AG08395 (cell line): ENCODE measurements at places on chromosomes 5 and 9.
A peak's percentile ranks its signal among the peaks of the same experiment; 100 is the strongest.

DNA sequence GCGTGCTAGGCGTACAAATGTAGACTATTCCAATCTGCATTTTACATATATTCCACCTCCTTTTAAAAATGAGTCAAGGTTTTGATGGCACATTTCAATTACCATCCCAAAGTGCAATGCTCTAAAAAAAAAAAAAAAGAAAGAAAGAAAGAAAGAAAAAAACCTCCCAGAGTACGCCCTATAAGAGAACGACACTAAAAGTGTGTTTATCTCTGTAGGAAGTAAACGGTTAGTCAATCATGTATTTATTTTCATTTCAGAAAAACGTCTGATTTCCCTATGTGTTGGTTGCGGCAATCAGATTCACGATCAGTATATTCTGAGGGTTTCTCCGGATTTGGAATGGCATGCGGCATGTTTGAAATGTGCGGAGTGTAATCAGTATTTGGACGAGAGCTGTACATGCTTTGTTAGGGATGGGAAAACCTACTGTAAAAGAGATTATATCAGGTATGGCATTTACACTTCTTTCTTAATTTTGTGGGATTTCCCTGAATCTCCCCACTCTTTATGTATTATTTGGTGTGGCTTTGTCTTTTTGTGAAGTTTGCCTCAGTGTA is 1.1 kb downstream of the ISL1 start:
- no peak for DNase-seq

- DNase-seq = no peak
These were observed 30.5 kb downstream of the USP20 start for GRCh38 chr9:129865668-129866320.

GRCh38 chr5:77852514-77853352 is 76.6 kb upstream of the TBCA start:
- peak; percentile 52 for DNase-seq

- DNase-seq = no peak
These were observed 614.5 kb downstream of the EFNA5 start for GRCh38 chr5:107056278-107056677.

DNA sequence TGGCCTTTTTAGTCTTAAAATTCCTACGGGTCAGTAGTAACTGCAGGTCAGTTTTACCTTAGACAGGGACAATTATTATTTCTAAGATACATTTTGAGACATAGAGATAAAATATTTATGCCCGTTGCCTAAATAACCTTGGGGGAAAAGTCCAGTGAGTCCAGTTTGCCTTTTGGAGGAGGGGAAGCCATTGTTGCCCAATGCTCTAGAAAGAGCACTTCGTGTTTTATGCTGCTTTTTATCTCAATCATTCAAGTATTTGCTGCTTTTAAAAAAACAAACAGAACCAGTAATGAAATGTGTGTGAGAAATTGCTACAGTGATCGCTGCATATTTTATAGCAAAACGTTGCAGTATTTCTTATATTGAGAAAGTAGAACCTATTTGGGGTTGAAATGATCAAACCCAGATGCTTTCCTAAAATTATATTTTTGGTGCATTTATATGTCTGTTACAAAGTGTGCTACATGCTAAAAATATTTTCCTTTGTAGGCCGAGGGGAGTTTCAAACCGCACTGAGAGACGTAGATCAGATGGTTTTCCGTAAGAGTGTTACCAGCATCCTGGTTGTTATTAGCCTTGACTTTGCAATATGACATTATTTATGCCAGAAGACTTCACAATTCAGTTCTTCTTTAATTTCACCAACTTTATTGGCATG is 266.8 kb downstream of the AOPEP start:
- DNase-seq = no peak

DNA sequence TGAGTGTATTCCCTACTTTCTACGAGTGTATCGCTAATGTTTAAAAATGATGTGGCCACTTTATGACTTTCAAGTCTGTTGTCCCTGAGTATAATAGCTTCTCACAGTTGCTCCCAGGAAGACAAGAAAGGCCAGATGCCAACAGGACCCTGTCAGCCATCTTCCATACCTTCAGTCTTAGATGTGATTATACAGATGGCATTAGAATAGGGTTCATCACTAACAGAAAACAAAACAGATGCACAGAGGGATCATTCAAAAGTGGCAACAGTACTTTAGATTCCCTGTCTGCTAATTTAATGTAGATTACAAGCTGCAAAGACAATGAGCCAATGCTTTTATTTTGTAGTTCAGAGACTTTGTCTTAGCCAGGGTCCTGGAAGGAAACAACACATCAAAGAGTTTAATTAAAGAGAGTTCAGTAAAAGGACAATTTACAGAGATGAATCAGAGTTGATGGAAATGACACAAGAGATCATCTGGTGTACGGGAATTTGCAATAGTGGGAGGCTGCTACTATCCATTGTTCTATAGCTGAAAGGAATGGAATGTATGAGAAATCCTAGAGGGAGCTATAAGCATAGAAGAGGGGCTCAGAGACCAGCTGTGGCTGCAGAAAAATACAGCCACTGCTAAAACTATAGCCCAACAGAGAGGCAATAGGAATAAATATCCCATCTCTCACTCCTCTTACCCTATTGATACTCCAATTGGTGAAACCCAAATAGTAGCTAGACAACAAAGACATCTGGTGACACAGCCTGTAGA is 393.7 kb upstream of the SMC2 start:
- DNase-seq = no peak

- DNase-seq = no peak
These were observed 525.8 kb downstream of the CTNND2 start for GRCh38 chr5:11378461-11378860.

GRCh38 chr5:93588352-93589151 is 5.5 kb downstream of the NR2F1 start:
- DNase-seq = no peak

- DNase-seq = peak; percentile 93
These were observed 14.7 kb downstream of the DIAPH1 start for GRCh38 chr5:141603923-141604717.

GRCh38 chr5:16937503-16938161 is 1.5 kb upstream of the MYO10 start:
- DNase-seq = no peak

- DNase-seq = peak; percentile 64
These were observed 152.6 kb upstream of the MSX2 start for GRCh38 chr5:174571662-174572397.

DNA sequence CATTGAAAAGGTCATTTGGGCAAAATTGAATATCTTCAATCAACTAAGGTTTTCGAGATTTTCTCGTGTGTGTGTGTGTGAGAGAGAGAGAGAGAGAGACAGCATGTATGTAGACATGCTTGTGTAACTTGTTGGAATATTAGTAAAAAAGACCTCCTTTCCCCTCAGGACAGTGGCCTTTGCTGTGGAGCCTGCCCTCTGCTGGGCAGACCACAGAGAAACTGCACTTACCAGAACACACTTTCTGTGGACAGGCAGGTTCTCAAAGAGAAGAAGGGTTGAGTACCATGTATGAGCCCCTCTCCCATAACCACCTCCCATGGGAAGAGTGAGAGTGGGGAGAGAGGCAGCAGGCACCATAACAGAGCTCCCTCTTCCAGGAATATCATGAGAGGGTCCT is 45.6 kb downstream of the CFAP90 start:
- no peak for DNase-seq

DNA sequence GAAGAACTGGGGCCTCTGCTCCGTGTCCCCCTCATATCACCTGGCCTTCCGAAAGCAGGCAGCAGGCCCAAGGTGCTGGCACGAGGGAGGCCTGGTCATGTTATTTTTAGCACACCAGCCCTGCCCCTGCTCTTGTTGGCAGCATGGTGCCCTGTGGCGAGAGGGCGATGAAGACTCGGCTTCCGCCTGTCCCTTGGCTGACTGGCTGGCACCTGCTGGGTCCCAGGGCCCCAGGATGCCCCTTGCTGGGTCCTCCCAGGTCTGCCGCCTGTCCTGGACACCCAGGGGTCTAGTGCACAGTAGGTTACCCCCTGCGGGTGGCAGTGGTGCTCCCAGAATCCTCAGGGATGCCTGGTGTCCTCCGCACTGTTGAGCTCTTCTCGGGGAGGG is 77.0 kb downstream of the RXRA start:
- DNase-seq = no peak

DNA sequence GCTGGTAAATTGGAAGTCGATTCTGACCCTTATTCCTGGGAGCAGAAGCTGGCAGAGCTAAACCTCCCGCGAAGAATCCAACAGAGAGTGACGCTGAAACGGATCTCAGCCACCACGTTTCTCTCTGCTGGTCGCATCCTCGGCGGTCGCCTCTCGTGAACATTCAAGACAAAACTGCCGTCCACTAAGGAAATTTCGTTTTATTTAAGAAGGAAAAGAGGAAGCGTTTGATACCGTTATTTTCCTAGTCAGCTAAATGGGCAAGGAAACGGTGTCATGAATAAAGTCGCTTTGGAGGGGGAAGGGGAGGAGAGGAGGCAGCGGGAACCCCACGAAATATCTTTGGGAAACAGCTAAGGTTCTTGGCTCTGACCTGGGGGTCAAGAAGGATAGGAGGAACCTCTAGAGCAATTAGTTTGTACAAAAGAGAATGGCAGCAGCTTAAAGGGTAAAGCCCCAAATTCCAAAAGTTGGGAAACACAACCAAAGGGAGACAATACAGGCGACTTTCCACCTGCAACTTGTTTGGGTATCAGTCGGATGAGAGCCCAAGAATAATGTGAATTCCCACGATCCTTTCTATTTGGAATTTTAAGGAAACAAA is 1.9 kb downstream of the FOXB2 start:
- no peak for DNase-seq

- DNase-seq = no peak
These were observed 23.9 kb downstream of the SRP19 start for GRCh38 chr5:112885001-112885400.

DNA sequence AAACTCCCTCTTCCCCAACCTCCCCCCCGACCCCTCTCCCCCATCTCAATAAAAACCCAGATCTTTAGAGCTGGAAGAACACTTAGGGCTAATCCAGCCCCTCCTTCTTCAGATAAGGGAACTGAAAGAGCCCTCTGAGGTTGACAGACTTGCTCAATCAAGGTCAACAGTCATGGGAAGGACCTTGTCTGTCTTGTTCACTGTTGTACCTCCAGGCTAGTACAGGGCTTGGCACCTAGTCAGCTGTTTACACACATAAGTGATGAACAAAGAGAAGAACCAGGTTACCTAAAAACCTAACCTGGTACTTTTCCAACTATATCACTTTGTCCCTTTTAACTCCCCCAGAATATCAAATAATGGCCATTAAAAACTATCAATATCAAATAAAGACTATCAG is 2.4 kb downstream of the TTC39B start:
- DNase-seq = no peak

DNA sequence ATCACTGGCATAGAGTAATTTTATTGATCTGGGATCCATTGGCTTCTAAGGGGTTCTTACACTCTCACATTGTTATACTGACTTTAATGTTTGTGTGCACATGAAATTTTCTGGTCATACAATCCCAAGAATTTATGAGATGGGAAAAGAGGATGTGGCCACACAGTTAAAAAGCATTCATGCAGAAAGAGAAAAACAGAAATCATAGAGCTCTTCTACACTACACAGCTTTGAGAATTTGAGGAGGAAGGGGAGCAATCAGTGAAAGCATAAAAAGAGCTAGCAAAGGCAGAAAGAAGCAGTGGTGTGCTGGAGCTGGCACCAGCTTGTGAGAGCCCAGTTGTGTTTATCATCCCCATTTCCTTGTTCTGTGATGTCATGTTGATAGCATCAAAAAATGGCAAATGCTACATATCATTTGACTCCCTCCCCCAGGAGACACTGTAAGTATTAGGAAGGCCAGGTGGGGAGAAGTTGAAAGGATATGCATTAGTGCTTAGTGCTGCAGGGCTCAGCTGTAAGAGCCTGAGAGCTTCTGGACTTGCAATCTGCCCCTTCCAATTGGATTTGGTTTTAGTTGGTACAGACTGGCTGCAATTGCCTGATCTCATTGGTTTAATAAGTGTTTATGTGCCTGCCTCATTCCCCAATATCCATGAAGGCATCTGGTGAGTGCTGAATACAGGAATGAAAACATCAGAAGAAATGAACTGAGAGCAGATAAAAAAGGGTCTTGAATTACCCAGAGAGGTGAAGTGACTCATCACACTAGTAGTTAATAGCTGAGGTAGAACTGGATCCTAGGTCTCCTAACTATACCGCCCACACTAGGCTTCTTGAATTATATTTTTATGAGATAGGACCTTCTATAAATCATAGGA is 30.9 kb downstream of the RHOBTB3 start:
- DNase-seq = no peak

DNA sequence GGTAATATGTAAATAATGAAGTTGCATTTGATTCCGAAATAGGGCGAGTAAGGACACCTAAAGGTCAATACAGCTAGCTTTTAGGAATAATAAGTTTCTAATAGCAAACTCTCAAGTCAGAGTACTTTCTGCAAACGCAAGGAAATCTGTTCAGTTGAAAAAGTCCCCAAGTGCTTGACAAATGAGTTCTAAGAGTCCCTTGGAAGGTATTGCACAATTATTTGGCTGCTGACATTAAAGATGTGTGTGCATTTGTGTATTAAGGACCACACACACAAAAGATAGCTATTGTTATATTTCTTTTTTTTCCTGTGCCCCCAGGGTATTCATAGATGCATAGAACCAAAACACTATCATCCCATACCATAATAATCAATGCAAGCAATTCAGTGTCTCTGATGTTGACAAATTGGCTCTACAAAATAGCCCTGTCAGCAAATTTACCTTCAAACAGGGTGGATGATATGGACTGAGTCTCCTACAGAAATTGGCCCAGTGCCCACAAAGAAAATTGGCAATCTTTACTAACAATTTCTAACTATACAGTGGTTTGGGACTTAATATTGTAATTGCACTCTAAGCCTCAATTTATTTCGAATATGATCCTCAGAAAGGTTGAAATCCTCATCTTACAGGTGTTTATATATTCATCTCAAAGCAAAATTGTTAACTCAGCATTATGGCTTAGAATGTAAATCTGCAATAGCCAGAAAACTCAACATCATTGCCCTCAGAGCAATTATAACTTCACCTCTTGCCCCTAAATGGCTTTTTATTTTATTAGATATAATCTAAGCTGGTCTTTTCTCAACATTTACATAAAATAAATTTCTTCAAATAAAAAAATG is 827.2 kb downstream of the MAT2B start:
- no peak for DNase-seq

GRCh38 chr9:34317436-34317835 is 11.6 kb downstream of the KIF24 start:
- DNase-seq = no peak

GRCh38 chr9:21506626-21507482 is 24.7 kb upstream of the IFNE start:
- DNase-seq = peak; percentile 71

DNA sequence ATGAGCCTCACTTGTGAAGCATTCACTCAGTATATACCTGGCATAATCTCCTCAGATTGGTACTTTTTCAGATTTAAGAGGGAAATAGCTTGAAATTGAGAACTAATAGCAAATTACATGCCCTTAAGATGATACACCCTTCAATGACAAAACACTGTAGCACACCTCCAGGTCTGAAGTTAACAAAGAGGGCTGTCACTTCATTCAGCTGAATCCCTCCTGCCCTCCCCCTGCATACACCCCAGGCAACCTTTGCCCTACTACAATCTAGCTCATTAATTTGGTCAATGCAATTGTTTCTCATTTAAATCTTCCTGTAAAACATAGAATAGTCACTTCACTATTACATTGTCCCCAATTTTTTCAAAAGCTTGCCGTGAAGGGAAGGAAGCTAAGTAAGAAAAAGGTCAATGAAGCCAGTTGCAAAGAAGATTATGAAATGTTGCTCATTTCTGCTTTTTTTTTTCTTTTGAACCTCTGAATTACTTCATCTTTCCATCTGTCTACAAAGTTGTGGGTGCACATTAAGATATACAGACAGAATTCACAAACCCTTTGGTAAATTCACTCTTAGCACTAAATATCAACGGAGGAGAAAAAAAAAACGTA is 294.8 kb upstream of the PTGER4 start:
- DNase-seq = no peak
